ENCODE measurements at places on chromosomes 2 and 18.

DNA sequence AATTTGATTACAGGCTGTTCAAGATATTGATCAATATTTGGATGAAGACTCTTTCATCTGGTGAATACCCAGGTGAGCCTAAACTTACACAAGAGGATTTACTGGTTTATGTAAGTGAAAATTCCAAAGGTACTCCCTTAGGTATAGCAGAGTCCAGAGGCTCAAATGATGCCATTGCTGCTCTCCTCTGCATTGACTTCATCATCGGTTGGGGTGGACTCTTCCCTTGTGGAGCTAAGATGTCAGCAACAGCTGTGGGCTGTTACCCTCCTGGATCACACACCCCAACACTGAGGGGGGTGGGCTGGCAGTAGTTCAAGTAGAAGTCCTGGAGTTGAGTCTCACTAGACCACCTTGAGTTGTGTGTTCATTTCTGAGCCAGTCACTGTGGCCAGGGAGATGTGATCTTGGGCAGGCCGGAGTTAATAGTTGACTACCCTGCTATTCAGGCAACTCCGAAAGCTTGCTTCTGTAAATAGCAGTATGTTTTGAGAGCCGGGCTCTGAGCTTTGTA lies 236.9 kb downstream of the PTPRM start:
- DNase-seq = no peak

- DNase-seq = no peak
These were observed 165.5 kb downstream of the PHLPP1 start for GRCh38 chr18:62880673-62881364.

- DNase-seq = no peak
These were observed 24.6 kb upstream of the ZNF407 start for GRCh38 chr18:74573053-74573452.

DNA sequence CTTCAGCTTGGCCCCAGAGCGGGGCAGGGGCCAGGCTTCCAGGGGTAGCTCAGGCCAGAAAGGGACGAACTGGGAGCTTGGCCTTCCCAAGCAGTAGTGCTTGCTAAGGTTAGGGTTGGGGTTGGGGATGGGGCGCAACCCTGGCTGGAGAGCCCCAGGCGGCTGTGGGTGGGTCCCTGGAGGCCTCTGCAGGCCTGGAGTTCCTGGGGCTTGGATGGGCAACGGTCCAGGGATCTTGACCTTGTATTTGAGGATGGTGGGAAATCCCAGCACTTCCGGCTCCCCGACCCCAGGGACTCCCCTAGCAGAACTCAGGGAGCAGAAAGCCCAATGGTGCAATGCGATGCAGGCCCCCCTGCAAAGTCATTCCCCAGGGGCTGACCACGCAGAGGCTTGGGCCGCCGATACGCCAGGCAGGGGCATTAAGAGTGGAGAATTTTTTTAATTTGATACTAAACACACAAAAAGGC lies 12.6 kb upstream of the MLPH start:
- no peak for DNase-seq

GRCh38 chr2:190887089-190887488 lies 6.5 kb downstream of the GLS start:
- DNase-seq = peak; percentile 31

DNA sequence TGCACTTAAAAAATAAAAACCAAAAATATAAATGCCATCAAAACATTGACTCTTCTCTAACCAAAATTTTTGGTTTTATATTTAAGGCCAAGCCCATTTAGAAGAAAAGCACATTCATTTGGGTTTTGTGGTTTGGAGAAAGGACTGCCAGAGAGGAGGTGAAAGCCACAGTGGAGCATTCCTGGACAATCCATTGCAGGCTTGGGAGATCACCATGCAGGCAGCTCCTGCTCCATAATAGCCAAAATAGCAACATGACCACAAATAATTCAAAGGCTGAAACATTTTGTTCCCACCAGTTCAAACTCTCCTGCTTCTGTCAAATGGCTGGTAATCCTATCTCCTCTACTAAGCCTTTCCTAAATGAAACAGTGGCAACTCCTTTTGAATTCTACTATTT lies 73.5 kb downstream of the GALNT3 start:
- no peak for DNase-seq

DNA sequence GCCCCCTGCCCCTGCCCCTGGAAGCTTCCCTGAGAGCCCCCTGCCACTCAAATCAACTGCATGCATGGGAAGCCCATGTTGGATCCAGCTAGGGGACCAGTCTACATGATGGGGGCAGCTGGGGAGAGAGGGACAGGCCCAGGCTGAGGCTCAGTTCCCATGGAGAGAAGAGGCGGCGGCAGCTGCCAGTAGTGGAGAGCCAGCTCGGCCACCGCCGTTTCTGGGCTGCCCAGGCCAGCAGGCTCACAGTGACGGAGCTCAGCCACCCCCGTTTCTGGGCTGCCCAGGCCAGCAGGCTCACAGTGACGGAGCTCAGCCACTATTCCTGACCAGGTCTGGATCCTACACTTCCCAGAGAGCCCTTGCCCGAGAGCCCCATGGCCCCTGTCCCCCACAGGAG lies 3.6 kb downstream of the MAB21L4 start:
- no peak for DNase-seq

DNA sequence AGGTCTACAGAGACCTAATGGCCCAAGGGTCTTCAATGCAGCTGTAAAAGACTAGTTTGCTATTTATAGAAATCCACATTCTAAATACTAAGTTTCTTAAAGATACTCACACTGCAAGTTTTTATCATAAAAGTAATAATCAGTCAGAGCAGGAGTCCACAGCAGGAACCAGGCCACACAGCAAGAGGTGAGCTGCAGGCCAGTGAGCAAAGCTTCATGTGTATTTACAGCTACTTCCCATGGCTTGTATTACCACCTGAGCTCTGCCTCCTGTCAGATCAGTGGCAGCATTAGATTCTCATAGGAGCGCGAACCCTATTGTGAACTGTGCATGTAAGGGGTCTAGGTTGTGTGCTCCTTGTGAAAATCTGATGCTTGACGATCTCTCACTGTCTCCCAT lies 6.7 kb upstream of the SCN9A start:
- no peak for DNase-seq

- DNase-seq = peak; percentile 55
These were observed 31.0 kb upstream of the SLC3A1 start for GRCh38 chr2:44244135-44244871.

DNA sequence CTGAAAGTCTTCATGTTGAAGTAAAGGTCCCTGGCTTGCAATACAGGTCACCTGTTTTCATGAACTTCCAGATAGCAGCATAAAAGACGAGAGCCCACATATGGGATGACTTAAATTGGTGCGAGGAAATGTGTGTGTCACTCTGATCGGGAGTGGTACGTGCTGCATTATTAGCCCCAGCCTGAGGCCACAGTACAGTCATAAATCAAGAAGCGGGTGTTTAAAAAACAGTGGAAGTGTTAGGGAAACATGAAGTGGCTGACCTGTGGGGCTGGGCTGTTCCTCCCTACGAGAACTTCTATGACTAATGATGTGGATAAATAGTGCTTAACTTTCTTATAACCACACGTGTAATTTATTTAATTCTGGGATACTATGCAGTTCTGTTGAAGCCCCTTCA lies 24.4 kb downstream of the RDH14 start:
- DNase-seq = no peak

- DNase-seq = no peak
These were observed 99.3 kb downstream of the MCFD2 start for GRCh38 chr2:46816151-46816845.

GRCh38 chr2:232576995-232577394 lies 26.5 kb downstream of the EIF4E2 start:
- no peak for DNase-seq

DNA sequence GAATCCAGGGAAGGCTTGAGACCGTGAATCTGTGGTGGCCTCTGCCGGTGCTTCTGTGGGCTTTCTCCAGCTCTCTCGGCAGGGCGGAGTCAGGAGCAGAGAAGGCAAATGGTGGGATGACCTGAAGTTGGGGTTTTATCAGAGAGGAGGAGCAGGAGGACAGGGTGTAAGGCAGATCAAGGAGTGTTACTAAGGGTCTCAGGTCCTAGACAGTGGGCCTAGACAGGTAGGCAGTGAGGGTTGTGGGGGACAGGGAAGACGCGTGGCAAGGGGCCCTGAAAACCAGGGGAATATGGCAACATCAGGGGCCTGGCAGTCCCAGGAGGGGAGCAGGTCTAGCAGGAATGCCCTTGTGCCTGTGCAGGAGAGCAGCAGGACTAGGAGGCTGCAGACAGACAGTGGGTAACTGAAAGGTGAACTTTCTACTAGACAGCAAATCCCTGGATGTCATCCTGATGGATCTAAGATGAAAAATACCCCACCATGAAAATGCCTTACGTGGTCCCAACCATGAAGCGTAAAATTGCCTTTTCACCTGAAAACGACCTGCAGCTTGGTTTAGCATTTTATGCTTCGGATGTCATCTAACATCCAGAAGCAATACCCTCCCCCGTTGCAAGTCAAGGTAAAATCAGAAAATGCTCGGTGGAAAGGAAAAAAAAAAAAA lies 42.1 kb downstream of the SRSF7 start:
- no peak for DNase-seq

- peak; percentile 77 for DNase-seq
These were observed 22.7 kb downstream of the GPR55 start for GRCh38 chr2:230902180-230902899.

DNA sequence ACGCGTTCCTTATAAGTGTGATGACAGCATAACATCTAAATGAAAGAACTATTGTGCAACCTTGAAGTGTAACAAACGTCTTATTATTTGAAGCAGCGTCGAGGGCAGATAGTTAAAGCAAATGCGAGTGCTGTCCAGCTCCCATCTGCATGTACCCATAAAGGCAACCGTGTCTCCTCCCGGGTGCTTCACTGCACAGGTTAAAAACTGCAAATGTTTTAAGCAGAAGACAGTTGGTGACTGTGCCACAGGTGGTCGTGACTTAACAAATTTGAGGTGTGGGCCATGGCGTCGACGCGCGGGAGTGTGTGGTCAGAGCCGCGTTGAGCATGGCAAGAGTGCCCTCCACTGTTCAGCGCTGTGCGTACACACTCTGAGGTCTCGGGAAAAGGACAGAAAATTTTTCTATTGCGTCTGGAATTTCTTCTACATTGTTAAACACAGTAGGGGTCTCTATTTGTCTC lies 6.4 kb downstream of the SALL3 start:
- no peak for DNase-seq

All from GM10248 (cell line).